ENCODE measurements at places on chromosomes 6 and 20.

- DNase-seq: no peak
These were observed 540.1 kb downstream of the MAFB start for GRCh38 chr20:40148886-40149285.

- DNase-seq: no peak
These were observed 275.1 kb downstream of the CDC5L start for GRCh38 chr6:44662461-44663121.

GRCh38 chr6:37221585-37222124 lies 35.9 kb upstream of the TBC1D22B start:
- DNase-seq: no peak

GRCh38 chr20:38325167-38325566 lies 21.1 kb upstream of the LBP start:
- DNase-seq: no peak

GRCh38 chr20:18989736-18990474 lies 176.3 kb downstream of the SCP2D1 start:
- no peak for DNase-seq

DNA sequence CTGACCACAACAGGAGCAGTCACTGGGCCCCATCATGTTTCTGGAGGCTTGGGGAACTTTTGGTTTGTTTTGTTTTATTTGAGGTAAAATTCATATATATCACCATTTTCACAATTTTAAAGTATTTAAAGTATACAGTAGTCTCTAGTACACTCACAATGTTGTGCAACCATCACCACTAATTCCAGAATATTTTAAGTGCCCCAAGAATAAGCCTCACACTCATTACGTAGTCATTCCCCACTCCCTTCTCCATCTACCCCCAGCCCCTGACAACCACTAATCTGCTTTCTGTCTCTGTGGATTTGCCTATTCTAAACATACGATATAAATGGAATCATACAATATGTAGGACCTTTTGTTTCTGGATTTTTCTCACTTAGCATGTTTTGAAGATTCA lies 29.0 kb downstream of the RTN4IP1 start:
- no peak for DNase-seq

DNA sequence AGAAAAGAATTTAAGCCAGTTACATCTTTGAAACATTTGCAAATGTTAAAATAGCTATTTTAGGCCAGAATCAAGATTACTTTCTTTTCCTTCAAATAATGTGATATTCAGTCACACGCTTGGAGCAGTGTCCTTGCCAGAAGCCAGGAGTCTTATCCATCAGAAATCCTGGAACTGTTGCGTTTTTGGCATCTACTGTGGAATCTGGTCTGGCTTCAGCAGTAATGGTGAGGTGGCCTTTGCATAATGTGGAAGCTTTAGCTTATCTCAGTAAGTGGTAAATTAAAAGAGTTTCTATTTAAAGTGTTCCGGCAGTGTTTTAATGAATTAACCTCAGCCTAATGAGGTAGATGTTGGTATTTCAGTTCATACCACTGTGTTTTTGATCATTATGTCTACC lies 97.6 kb downstream of the FIG4 start:
- no peak for DNase-seq

DNA sequence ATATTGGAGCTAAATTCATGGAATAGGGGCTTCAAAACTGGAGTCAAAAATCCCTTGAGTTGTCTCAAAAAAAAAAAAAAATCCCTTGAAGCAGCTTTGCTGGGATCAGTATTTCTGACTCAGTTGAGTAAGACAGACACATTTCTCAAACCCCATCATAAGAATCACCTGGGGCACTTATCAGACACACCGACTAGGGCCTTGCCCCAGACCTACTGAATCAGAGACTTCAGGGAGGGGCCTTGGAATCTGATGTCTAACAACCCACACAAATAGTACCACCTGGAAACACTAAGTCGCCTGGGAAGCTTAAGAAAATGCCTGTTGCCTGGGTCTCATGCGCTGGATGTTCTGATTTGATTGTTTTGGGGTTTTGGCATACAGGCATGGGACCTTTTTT lies 44.9 kb upstream of the RNF144B start:
- DNase-seq: no peak

- no peak for DNase-seq
These were observed 195.3 kb downstream of the GJA1 start for GRCh38 chr6:121630716-121631115.

DNA sequence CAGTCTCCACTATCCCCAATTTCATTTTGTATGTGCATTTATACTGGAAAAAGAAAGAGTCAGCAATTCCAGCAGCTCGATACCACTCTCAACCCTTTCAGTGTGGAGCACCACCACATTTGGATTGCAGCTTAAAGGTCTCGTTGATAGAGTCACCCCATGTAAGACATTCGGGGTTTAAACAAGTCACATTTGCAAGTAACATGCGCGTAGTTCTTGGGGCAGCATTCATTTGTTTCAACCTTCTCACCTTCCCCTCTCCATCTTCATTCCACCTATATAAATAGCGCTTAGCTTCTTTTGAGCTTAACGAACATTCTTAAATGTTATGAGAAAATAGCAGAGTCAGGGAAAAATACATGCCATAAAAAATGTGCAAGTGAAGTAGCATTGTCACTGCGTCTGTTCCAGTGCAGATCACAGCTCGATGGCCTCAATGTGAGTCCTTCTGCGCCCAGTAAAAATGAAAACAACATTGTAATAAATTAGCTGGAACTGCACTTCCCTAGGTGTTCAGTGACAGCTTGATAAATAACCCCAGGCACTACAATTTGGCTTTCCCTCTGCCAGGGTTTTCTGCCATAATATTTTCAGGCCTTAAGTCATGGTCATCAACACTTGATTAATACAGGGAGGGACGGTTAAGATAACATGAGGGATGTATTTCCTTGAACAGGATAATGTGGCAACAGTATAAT lies 737.8 kb upstream of the NRSN1 start:
- DNase-seq: peak; percentile 17

- peak; percentile 1 for DNase-seq
These were observed 33.2 kb downstream of the PLEKHG1 start for GRCh38 chr6:150632785-150633485.

DNA sequence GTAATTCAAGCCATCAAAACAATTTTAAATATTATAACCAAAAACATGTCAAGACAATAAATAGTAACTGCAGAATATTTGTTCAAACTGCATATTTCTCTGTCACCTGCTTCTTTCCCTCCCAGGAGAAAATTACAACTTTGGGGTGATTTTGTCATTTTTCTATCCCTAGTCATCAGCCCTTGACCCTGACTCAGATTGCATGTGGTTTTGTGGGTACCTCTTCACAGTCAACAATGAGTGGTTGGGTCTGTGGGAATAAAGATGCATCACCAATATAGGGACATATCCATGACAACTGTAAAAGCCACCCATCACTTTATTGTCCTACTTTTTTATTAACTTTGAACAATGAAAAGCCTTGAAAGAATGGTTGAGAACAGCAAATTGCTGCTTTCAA lies 7.3 kb downstream of the COL10A1 start:
- no peak for DNase-seq

GRCh38 chr6:133591275-133591674 lies 297.6 kb upstream of the TCF21 start:
- DNase-seq: no peak

- DNase-seq: peak; percentile 6
These were observed 76.4 kb upstream of the RNF24 start for GRCh38 chr20:4091490-4092479.

DNA sequence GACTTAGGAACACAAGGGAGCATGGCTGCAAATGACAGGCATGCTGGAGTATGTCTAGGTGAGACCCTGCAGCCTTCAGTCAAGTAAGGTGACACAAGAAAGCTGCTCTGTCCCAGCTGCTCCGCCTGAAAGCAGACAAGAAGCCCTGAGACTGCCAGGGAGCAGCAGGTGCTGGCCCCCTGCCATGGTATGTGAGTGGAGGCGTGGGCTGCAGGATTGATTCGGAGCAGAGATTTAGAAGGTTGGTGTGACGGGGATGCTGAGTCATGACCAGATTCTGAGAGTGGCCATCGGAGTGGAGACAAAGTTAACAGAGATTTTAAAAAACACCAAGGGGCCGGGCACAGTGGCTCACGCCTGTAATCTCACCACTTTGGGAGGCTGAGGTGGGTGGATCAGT lies 17.8 kb downstream of the LRP11 start:
- no peak for DNase-seq

GRCh38 chr20:64038224-64038564 lies 2.2 kb downstream of the C20orf204 start:
- DNase-seq: no peak

- DNase-seq: no peak
These were observed 116.1 kb upstream of the TRAF3IP2 start for GRCh38 chr6:111721753-111722154.

DNA sequence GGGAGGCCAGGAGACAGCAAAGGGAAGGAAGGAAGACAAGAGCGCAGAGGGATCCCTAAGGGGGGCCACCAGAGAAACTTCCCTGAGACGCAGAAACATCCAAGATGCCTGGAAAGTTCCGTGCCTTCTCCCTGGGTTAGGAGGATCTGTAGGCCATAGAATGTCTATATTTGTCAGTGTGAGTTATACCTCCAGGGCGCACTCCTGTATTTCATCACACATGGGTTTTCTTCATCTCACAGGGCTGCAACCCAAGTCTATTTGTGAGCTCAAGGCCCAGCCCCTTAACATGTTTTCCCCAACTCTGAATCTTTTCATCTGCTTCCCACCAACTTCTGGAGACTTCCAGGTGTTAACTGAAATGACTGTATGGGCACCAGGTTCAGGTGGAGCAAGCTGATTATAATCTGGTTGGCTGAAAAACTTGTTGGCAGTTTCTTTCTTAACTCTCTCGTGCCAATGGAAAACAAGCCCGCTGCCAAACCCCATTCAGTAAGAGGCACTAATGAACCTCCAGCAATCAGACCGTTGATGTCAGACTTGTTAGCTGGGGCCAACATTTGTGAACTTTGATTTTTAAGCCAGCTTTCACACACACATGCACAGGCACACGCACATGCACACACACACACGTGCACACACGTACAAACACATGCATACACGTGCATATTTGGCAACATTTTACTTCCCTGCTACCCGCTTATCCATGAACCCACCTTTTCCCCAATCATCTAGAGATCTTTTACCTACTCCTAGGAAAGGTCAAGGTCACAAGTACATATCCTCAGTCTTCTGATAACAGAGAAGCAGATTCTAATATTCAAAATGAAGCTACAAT lies 247.5 kb upstream of the GMDS start:
- DNase-seq: no peak

DNA sequence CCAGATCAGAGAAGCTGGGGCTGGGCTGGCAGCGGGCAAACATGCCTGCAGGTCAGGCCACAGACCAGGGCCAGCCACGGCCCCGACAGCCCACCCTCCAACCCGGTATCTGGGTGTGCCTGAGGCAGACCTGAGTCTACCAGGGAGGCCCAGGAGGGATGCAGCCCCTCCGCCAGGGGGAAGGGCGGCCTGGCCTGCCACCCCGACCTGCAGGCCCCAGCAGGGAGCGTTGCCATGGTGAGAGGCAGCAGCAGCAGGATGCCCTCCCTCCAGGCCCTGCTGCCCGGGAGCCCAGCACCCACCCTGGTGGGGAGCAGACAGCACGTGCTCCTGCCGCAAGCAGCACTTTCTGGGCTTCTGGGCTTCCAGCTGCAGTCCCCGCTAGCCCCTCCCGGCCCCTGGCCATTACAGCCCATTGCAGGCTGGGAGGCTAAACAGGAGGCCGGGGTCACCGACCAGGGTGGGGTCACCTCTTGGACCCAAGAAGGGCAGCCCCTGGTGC lies 3.8 kb upstream of the EEF1A2 start:
- no peak for DNase-seq

DNA sequence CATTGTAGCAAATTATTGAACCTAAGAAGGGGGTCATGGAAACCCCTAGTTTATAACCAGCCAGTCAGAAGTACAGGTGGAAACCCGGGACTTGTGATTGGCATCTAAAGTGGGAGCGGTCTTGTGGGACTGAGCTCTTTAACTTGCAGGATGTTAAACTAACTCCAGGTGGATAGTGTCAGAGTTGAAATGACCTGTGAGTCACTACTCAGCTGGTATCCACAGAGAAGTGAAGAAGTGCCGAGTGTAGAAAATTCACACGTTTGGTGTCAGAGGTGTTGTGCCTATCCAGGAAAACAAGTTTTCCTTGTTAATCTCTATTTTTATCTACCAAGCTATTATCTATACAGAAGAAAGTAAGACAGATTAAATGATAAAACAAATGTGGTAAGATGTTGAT lies 179.7 kb downstream of the ADGRG6 start:
- no peak for DNase-seq

DNA sequence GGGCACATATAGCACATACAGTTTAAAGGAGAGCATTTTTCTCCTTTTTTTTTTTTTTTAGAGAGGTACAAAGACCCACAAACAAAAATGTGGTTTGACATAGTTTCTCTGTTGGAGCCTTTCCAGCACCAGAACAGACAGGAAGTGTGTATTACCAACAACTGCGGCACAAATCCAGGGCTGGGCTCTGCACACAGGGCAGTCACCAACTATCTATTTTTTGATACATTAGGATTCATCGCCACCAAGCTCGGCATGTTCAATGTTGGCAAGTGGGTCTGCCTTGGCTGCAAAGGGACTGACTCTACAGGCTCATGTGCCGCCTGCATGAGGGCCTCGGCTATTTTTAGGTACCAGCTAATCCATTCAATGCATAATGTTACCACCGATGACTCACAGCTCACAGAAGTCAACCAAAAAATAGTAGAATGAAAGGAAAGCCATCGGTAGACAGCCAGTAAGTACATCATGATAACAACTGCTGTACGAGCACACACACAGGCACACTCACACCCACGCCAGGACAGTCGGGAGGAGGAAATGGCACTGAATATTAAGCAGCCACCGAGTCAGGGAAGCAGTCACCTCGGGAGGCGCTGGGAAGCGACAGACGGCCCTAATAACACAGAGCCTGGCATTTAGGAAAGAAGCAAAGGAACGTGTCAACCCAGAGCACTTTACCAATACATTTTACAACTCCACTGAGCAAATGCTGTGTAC lies 81.6 kb downstream of the GMPR start:
- DNase-seq: no peak

DNA sequence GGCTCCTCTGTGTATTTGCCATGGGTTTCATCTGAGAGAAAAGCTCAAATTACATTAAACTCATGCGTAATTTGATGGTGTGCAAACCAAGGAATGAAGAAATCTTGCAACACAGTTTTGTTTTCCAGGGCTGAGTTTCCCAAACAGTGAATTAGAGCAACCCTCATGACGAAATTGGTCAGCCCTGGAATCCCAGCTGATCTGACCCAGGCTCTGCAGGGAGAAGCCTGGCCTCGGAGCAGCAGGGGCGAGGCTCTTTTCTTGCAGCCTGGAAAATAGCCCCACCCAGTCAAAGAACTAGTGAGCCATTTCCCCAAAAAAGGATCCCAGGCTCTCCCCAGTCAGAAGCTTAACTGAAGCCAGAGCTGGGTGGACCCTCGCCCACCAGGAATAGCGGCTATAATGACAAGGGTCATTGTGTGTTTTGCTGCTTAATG lies 107.3 kb upstream of the SNX9 start:
- DNase-seq: no peak

DNA sequence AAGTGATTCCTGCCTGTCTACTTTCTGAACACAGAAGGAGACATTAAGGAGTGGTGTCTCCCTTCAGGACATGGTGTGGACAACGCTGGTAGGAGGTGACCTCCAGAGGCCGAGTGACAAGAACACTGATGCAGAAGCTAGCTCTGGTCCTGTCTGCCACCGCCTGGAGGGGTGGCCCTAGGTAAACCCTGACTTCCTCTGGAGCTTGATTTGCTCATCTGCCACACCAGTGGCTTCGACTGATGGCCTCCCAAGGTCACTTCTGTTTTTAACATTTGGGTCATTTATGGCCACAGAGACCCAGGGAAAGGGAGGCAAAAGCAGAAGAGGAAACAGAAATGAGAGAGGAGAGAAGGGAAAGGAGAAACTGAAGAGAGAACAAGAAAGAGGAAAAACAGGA lies 49.4 kb upstream of the SLC22A23 start:
- no peak for DNase-seq
